ENCODE measurements at places on chromosomes 3 and 15.

DNA sequence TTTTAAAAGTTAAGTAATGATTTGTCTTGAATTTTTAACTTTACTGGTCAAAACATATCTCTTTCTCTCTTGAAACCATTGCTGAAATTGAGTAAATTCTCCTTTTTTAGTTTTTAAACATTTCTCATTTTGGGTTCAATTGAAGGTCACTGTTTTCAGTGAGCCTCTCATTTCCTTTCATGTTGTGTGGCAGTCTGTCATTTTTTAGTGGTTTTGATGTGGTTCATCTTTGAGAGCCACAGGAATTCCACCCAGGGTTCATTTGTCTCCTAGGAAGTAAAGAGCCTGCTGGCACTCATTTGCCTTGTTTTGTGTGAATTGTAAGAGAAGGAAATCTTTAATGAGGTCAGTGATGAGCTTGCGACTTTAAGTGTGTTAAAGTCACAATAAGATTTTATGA lies 10.4 kb downstream of the CLDN11 start:
- DNase-seq: no peak

- no peak for DNase-seq
Measured at GRCh38 chr3:194184265-194184751, 48.4 kb downstream of the HES1 start.

- no peak for DNase-seq
Measured at GRCh38 chr15:48945386-48945785, 18.3 kb downstream of the SHC4 start.

DNA sequence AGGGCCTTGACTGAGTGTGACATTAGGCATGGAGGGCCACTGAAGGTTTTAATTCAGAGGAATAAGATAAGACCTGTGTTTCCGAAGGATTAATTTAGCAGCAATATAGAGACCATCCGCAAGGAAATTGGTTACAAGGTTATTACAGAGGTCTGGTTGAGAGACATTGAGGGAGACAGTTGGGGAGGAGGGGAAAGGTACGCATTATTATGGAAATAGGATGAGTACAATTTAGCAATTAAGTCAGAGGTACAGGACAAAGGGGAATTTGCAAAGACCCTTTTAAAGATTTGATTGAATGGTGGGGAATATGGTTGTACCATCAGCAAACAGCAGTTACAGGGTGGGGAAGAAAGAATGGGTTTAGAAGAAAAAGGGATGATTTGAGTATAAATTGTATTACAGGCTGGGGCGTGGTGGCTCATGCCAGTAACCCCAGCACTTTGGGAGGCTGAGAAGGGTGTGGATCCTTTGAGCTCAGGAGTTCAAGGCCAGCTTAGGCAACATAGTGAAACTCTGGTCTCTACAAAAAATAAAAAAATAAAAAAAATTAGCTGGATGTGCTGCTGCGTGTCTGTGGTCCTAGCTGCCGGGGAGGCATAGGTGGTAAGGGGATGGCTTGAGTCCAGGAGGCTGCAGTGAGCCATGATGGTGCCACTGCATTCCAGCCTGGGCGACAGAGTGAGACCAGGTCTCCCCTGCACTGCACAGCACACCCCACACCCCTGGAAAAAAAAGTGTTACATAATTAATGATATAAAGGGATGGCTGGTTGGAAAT lies 11.3 kb downstream of the ARL8B start:
- no peak for DNase-seq

DNA sequence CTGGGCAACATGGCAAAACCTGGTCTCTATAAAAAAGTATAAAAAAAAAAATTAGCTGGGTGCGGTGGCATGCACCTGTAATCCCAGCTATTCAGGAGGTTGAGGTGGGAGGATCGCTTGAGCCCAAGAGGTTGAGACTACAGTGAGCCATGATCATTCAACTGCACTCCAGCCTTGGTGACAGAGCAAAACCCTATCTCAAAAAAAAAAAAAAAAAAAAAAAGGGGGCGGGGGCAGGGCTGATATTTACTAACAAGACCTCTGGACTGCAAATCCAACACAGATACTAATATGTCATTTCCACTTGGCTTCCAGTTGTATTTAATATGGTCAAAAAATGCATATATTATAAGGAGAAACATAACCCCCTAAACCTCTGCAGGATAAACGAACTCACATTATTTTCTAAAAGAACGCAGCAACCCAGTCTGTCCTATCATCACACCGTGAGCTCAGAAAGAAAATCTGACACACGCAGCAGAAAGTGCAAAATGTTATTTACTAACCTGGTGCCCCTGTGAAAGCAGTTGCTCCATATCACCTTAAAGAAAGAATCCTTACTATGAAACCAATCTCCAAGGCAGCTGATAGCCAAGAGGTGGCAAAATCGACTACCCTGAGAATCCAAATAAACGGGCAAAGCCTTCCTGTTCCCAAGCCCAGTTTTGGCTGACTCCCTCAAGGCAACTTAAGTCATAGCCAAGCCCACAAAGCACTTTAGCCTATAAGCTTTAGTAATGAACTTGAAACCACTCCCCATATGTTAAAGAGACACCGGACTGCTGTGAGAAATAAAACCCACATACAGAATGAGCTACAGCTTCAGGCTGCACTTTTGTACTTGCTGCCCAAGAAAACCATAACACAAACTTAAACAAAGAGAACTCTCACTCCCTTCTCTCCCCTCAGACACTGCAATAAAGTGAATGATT lies 39.3 kb downstream of the PLD1 start:
- no peak for DNase-seq

DNA sequence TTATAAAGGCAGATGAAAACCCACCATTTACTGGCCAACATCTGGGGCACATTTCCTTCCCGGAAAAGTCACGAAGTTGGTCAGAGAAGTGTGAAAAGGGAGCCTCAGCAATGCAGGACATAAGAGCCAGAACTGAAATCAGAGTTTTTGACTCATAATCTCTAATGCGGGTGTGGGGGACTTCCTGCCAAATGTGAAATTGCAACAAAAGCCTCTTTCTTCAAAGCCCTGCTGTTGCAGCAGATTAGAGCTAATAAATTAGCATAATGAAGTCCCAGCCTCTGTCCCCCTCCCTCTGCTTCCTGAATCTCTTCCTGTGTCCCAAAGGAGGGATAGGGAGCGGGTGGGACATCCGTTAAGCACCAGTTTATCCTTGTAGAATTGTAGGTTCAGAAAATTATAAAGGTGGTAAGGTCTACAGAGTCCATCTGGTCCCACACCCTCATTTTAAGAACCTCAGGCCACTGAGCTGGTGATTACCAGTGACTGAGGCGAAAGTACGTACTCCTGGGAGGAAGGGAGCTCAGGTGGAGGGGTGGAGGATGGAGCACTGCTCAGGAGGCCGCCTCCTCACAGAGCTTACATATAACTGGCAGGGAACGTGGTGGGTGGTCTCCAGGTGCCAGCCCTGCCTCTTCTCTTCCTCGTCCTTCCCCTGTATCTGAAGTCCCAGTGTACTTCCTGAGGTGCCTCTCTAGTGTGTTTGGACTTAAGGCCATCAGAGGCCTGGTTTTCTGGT lies 35.0 kb downstream of the ST6GAL1 start:
- no peak for DNase-seq

GRCh38 chr3:8760091-8760490 lies 9.3 kb downstream of the OXTR start:
- DNase-seq: no peak

- no peak for DNase-seq
Measured at GRCh38 chr3:18288243-18288642, 136.9 kb downstream of the SATB1 start.

DNA sequence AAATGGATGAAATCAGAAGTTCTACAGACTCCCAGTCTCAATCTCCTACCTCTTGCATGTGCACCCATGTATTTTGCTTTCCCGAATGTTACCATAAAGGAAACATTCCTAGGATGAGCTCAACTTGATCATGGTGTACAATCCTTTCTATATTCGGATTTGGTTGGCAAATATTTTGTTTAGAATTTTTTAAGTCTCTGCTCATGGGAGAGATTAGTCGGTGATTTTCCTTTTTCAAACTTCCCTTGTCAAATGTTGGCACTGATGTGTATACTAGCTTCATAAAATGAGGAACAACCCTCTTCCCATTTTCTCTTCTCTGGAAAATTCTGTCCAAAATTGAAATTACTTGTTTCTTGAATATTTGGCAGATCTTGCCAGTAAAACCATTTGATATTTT lies 317.6 kb upstream of the RASGRP1 start:
- DNase-seq: no peak

DNA sequence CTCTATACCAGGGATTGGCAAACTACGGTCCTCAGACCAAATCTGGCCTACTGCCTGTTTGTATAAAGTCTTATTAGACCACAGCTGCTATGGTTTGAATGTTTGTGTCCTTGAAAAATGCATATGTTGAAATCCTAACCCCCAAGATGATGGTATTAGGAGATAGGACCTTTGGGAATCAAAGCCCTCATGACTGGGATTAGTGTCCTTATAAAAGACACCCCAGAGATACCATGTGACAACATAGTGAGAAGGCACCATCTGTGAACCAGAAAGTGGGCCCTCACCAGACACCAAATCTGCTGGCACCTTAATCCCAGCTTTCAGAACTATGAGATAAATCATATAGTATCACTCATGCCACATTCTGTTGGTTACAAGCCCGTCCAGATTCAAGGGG lies 7.4 kb downstream of the HMCES start:
- DNase-seq: no peak

DNA sequence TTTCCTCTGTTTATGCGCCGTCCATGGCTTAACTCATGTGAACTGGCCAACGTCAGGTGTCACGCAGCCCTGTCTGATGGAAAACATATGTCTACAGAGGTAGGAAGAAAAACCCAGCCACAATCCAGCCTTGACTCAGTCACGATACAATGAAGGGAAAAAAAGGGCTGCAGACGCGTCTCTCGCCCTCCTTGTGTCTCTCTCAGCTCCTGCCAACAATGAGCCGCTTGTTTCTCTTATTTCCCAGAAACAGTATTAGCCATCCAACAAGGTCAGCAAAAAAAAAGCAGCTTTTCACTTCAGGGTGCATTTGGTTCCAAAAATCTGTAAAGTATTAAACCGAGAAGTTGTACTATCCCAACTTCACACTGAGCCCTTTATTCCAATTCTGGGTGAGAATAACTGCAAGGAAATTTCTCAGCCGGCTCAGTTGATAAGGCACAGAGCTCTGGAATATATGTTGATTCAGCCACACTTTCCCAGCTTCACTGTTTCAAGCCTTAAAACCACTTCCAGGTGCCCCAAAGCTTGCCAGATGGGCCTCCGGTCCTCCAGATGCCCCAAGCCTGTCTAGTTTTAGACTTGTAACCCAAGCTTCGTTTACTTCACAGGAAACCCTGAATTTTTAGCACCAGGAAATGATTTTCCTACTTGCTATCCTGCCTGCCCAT lies 79.4 kb downstream of the TM4SF4 start:
- no peak for DNase-seq

All from central memory CD8-positive, alpha-beta T cell (primary cell).